ENCODE measurements at places on chromosomes 4 and X. TPM values are rescaled to one million over a fixed set of nuclear protein-coding genes. Genes with fewer than 3 reads are reported as not detected.
A peak's percentile ranks its signal among the peaks of the same experiment; 100 is the strongest.

DNA sequence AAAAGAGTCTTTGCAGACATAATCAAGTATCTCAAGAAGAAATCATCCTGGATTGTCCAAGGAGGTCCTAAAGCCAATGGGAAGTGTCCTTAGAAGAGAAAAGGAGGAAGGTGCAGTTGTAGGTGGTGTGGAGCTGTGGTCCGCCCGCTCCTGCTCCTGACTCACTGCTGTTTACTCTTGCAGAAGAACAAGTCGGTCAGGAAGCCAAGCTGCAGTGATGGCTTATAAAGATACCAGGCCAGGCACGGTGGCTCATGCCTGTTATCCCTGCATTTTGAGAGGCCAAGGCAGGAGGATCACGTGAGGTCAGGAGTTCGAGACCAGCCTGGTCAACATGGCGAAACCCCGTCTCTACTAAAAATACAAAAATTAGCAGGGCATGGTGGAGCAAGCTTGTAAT lies 66.4 kb upstream of the ATP6AP2 start:
- DNase-seq = no peak

- DNase-seq = no peak
Observed at GRCh38 chr4:179836179-179837075, 2394.2 kb upstream of the AGA start.

- no peak for DNase-seq
Observed at GRCh38 chrX:110082161-110082560, 79.2 kb downstream of the TMEM164 start.

DNA sequence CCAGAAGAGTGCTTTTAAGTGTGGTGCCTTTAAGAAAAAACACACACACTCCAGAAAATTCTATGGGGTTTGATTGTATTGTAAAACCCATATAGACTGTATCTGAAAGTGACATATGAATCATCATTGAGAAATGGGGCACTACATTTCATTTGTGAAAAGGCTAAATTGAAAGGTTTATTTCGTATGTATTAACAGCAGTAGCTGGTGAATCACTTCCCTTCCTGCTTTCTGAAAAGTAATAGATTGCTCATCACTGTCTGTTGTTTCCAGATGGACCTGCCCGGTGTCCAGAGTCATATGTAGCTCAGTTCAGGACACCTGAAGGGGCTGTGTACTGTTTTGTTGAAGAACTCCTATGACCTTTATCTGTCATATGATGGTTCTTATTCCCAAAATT lies 28.1 kb upstream of the HPRT1 start:
- no peak for DNase-seq

DNA sequence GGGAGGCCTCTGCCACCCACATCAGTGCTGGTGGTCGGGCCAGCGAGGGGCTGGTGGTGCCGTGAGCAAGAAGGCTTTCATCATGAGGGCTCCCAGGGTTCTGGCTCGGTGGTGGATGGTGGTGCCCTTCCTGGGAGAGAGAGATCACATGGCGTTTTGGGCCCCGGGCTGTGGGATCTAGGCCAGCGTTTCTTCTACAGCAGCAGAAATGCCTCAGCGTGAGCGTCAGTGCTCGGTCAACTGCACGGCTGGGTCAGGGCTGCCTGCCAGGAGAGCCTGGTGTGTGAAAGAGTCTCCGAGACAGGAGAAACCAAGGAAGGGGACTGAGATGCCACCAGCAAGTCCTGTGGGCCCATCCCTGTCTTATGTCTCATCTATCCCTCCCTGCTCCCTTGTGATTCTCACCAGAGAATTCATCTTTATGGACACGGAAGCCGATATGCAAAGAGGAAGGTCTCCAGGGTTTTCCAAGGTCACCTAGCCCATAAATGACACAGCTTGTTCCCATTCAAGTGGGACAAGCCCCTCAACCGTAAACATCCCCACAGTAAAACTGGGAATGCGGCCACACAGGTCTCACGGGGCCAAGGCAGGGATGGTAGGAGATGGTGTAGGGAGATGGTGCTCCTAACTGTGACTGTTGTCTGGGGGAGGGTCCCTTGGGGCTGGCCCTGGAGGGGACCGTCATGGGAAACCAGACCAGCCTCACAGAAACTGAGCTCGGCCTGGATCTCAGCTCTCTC lies 99.2 kb downstream of the SORCS2 start:
- DNase-seq = peak; percentile 74

GRCh38 chr4:121353213-121353612 lies 27.6 kb downstream of the QRFPR start:
- DNase-seq = no peak

The ATXN3L gene
- not detected for total RNA-seq

The GAGE13 gene
- not detected for total RNA-seq

The GABRG1 gene
- not detected for total RNA-seq

- no peak for DNase-seq
Observed at GRCh38 chrX:108735091-108735678, 1.2 kb downstream of the IRS4 start.

DNA sequence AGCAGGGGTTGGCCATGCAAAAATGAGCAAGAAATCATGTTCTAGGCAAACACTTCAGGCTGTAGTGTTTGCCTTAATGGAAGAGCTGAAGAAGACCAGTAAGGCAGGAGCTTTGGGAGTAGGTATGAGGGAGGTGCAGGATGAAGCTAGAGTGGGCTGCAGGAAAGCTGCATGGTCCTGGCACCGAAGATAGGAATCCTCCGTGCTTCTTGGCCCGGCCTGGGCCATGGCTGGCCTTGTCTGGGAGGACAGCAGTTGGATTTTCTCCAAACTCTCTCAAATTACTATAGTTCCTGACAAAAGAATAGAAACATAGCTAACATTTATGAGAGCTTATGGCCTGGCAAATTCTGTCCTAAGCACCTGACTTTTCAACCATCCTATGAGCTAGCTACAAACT lies 116.5 kb downstream of the UCHL1 start:
- DNase-seq = no peak

DNA sequence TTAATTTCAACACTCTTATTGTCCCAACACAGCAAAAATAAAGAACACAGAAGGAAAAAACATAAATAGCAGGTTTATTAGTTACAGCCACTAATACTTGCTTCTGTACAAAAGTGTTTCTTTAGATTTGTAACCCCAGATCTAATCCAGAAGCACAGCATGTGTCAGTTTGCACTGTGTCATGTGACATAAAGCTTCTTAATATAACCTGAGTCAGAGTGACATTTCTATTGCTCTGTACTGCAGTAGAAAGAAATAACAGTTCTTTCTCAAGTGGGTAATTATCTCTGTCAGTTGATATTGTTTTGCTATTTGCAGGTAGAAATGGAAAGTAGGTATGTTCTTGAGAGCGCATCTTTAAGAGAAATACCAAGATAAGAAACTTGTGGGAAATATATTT lies 422.5 kb downstream of the ZIC3 start:
- DNase-seq = no peak
